ENCODE measurements at places on chromosomes 6 and 20.

DNA sequence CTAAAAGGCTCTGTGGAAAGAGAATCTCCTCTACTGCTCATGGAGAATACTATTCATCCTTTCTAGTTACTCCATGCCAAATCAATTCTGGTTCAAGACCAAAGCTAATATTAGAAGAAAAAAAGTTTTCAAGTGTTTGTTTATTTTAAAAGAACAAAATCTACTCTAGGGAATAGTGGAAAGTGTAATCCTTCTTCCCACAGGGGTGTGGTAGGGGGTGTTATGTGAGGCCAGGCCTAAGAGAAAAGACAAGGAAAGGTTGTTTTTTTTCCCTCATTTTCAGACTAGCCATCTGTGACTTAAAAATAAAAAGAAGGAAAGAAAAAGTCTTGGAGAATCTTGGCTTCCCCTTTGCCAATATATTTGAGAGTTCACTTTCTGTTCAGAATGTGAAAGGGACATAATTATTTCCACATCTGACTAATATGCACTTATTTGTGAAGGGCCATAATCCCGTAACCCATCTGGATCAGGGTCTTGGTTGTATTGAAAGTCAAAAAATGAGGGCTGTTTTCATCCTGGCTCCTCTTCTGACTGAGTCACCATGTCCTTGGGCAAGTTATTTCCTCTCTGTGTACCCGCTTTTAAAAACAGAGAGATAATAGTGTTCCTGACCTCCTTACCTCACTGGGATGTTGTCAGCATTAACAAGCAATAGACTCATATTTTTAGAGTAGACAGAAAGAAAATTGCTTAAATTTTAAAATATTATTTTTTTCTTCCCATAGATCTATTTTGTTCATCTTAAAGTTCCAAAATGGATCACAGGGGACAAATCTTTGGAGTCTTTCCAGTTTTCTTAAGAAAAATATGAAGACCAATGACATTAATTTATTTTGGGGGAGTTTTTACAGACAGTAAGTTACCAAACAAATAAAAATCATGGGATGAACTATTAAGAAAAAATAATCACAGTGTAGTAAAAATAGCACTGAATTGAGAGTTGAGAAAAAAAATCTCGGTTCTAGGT, 233.7 kb downstream of the IBTK start:
- no peak for DNase-seq

- no peak for DNase-seq
Observed at GRCh38 chr6:89555031-89555430, 83.5 kb downstream of the LYRM2 start.

GRCh38 chr6:96994660-96995059, 70.1 kb downstream of the KLHL32 start:
- no peak for DNase-seq

- no peak for DNase-seq
Observed at GRCh38 chr6:6843777-6844176, 255.3 kb downstream of the LY86 start.

GRCh38 chr6:134309227-134309626, 8.7 kb downstream of the SGK1 start:
- no peak for DNase-seq

- no peak for DNase-seq
Observed at GRCh38 chr20:20276811-20277530, 90.9 kb upstream of the INSM1 start.

GRCh38 chr6:153043719-153044118, 41.2 kb upstream of the MTRF1L start:
- no peak for DNase-seq

DNA sequence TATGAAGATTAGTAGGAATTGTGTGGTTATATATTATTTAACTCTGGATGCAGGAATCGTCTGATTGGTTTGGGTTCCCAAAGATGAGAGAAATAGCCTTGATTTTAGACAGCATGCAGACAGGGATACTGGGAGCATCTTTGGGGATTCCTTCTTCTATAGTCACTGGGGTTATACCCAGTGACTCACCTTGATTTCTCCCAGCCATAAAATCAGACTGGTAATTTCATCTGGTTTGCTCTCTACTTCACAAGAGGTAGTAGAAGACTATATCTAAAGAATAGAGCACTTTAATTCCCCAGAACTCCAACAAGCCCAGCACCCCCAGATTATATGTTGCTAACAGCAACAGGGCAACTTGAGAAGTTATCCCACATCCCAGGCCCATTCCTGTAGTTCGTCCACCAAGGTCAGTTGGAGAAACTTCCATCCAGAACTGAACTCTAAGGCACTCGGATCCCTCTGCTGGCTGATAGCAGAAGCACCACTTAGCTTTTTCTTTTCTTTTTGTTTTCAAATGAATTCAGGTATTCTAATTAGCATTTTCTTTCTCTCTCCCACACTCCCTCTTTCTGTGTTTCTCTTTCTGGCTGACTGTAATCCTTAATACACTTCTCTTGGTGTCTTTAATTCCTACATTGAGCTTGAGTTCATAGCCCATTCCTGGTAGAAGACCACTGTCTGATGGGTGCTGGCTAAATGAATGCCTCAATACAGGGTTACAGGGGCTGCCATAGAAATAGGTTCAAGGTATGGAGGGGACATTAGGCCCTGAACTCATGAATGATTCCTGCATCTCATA, 20.4 kb upstream of the EFHC1 start:
- DNase-seq = no peak

GRCh38 chr20:47638851-47639250, 137.2 kb downstream of the NCOA3 start:
- no peak for DNase-seq

DNA sequence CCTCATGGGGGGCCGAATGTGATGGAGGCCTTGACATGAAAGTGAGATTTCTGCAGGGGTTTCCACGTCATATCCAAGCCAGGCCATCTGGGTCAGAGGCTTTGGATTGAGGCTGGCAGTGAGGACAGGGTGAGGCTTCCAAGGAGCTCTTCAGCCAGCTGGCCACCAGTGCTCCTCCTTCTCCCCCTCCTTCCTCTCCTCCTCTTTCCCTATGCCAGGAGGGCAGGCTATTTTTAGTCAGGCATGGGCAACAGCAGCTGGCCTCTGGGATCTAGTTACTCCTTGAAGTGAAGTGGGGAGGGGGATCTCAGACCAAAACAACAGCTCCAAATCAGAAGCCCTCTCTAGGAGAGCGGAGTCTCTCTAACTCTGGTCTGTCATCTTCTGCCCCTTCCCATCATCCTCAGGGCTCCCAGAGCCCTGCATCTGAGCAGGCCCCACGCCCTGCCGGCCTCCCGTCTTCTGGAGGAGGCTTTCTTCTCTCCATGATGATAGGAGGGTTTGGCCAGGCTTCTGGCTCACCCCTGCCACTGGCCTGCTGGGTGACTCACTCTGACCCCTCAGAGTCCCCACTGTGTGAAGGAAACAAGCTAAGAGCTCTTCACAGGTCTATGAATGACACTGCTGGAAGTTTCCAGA, 612 bp downstream of the TNNC2 start:
- no peak for DNase-seq

GRCh38 chr6:53494076-53494475, 50.8 kb downstream of the GCLC start:
- DNase-seq = no peak

DNA sequence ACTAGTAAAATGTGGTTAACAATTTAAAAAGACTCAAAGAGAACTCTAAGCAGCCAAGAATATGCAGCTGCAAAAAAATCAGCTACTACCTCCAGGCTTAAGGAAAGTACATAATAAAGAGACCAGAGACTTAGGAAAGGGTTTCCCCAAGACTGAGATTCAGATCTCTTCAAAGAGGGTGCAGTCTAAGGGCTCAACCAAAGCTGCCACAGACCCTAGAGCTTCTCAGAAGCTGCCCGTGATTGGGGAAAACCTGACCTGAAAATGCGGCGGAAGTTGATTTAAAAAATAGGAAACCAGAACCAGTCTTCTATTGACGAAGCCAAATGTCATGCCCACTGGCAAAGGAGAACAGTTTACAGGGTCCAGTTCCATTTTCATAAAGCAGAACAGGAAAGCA, 516.8 kb upstream of the MARCKS start:
- DNase-seq = no peak

GRCh38 chr20:57470212-57470522, 54.8 kb downstream of the CTCFL start:
- no peak for DNase-seq

DNA sequence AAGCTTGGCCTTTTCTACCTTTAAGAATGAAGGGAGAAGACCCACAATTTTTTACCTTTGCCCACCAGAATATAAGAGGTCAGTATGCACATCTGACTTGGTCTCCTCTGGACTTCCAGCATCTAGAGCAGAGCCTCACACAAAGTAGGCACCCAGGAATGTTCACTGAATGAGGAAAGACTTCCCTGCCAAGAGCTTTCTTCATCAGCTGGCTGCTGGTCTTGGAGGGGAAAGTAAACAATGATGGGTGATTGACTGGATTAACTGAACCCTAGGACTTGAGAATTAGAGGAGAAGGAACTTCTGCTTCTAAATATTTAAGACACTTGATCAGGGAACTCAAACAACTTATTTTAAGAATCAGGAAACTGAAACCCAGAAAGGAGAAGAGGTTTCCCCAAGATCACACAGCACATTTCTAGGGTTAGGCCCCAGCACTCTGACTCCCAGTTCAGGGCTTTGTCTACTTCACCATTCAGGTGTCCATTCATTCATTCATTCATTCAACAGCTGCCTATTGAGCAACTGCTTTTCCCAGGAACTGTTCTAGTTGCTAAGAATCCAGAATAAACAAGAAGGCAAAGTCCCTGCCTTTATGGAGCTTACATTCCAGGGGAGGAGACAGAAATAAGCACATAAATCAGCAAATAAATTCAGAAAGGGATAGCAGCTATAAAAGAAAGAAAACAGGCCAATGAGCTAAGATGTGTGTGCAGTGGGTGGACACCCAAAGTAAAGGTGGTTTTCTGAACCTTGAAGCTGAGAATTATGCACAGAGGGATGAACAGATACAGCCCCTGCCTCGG, 216.9 kb upstream of the LRFN2 start:
- no peak for DNase-seq

DNA sequence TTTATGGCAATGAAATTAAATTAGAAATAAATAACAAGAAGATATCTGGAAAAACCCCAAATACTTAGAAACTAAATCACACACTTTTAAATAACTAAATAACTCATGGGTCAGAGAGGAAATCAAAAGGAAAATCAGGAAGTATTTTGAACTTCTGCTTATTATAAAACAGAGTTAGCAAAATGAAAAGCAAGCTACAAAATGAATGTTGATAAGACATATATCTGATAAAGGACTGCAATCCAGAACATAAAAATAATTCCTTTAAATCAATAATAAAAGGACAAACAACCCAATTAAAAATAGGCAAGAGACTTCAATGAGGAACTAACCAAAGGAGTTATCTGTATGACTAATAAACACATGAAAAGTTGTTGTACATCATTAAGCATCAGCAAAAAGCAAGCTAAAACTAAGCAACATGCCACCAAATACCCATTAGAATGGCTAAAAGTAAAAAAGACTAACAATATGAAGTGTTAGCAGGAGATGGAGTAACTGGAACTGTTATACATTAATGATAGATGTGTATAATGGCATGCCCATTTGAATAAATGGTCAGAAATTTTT, 38.9 kb upstream of the STMND1 start:
- no peak for DNase-seq

GRCh38 chr6:43912116-43912577, 142.1 kb downstream of the VEGFA start:
- DNase-seq = no peak

- no peak for DNase-seq
Observed at GRCh38 chr6:132683543-132683942, 24.6 kb upstream of the TAAR1 start.

- no peak for DNase-seq
Observed at GRCh38 chr20:10922506-10922905, 248.7 kb upstream of the JAG1 start.

DNA sequence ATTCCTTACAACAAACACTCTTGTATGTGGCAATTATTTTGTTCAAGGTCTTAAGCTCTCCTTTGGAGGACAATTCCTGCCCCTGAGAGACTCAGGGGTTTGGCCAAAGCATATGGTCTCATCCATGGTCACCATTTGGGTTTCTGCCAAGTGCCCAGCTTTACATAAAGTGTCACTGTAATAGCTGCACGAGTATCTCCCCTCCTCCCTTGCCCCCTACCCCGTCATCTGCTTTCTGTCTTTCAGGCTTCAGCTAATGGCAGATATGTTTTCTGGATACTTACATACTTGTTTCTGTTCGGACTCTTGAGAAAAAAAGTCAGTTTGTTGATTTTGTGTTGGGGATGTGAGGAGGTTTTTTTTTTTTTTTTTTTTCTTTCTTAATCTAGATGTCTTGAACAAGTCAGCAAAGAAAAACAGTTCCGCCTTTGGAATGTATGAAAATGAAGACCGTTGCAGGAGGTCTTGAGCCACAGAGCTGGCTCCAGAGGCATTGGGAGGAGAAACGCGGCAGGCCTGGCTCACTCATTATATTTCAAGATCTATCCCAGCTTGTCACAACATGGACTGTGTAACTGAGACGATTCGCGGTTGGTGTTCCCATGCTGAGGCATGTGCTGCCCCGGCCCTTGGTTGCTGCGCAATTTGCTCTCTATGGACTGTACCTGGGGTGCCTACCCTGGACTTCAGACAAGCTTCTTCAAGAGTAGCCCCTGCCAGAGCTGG, 32.6 kb upstream of the STX16 start:
- DNase-seq = no peak

DNA sequence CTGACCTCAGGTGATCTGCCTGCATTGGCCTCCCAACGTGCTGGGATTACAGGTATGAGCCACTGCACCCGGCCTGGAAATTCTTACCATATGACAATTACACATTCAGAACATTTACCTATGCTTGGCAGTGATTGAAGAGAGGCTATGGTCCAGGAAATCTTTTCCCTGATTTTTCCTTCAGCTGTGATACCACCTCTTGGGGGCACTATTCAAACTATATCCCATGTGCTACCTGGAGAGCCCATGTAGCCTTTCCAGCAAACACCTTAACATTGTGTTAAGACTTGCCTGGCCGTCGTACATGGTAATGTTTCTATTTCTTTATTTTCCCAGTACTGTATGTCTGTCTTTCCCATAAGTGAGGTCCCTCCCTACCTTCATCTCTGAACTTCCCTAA, 61.7 kb upstream of the C20orf144 start:
- DNase-seq = no peak
